ENCODE measurements at places on chromosomes 1 and 21. TPM values are rescaled to one million over a fixed set of nuclear protein-coding genes. Genes with fewer than 3 reads are reported as not detected.

DNA sequence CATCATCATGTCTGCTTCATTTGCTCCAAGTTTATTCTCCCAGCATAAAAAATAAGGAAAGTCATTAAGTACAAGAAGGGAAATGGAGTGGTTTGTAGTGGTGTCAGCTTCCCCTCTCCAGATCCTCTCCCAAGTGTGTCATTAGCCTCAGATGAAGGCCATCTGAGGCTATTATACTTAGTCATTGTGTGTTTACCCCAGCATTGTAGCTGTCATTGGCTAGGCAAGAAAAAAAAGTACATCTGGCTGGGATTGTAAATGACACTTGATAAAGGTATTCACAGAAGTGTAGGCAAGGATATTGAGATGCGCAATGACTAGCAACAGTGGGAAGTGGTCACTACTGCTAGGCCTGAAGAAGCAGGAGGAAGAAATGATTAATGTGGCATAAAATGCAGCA lies 316.9 kb upstream of the SGIP1 start:
- no peak for DNase-seq

GRCh38 chr1:85297855-85298629 lies 21.6 kb upstream of the BCL10 start:
- DNase-seq: no peak

- no peak for DNase-seq
These were observed 74.9 kb downstream of the JAK1 start for GRCh38 chr1:64891448-64891825.

DNA sequence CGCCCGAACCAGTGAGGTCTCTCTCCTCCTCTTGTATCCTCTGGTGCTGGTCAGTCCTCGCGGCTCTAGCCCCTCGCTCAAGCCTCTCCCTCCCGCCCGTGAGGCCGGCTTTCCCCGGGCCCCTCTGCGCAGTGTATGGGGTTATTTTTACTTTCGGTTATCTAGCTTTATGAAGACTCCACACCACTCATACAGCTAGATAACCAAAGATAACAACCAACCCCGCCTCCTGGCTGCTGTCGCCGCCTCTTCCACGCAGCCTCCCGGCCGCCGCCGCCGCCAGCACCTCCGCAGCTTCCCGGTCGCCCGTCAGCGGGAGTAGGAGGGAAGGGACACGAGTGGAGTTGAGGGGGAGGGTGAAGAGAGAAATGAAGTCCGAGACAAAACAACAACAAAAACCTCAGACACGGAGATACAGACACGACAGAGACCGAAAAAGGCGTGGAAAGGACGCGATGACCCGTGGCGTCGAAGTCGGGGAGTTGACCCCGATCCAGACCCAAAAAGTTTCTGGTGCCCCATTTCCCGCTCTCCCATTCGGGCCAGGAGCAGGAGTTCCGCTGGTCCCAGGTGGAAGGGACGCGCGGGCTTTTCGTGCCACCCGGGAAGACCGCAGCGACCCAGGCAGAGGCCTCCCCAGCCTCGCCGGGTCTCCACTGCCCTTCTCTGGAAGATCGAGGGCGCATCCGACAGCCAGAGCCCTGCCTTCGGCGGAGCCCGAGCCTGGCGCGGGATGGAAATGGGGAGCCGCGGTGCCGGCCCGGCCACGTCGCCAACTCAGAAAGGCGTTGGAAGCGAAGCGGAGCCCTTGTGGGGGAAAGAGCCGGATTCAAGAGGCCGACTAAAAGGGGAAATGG lies 51.4 kb downstream of the RHBG start:
- peak; percentile 43 for DNase-seq

- DNase-seq: peak; percentile 90
These were observed at the start of gene ZNF695 for GRCh38 chr1:247007511-247008405. TSS of gene ZNF695 (minus strand) at chr1:247008057. CDS start at chr1:247007908, 149 bp downstream.

DNA sequence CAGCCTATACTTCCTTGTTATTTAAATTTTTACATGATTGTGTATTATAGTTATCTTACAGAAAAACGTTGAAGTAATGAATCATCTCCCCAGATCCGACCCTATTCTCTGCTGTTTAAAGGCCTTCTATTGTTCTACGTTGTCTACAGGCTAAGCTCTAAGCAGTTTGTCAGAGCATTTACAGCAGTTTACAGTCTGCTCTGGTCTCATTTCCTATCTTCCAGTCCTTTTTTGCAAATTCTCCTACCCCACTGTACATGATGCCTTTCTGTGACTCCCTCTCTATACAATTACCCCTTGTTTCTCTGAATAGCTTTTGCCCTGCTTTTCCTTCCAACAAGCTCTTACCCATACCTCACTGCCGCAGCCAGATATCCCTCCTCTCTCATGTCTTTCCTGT lies 319.2 kb upstream of the FMN2 start:
- no peak for DNase-seq

DNA sequence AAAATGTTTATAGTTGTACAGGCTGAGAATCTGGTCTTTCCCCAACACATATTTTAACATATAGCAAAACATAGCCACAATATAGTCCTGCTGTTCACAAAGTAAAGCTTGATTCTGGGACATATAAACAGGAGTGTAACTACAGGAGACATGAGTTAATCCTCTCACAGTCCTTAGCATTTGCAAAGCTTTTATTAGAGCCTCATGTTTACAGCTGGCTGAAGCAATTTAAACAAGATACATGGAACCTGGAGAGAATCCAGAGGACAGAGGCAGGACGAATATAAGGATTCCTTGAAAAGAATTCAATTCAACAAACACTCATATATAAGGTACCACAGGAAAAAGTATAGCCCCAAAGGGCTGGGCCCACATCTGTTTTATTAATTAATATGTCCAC lies 163.4 kb downstream of the ADGRL4 start:
- DNase-seq: no peak

DNA sequence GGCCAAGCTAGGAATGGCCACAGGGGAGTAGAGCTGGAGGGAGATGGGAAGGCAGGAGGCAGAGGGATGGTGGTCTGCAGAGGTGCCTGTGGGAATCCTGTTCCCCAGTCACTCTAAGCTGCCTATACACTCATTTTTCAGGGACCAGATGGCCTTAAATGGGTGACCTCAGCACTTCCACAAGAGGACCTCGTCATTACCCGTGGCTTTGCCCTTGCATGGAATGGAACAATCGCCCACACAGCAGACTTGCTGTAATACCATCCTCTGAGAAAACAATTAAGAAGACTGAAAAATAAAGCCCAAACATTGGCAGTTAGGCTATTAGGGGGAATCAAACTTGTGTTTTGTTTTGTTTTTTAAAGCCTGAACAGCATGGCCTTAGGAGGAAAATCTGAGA lies 12.9 kb upstream of the TNN start:
- DNase-seq: no peak

DNA sequence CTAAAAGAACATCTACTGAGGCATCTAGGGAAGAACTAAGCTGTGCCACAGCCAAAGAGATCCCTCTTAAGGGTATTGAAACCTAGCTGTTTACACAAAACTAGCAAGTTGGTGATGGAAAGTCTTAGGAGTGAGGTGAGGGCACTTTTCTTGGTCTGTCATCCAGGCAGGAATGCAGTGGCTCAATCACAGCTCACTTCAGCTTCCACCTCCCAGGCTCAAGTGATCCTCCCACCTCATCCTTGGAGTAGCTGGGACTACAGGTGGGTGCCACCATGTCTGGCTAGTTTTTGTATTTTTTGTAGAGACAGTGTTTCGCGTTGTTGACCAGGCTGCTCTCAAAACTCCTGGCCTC lies 2.4 kb downstream of the PLEKHO1 start:
- DNase-seq: no peak

DNA sequence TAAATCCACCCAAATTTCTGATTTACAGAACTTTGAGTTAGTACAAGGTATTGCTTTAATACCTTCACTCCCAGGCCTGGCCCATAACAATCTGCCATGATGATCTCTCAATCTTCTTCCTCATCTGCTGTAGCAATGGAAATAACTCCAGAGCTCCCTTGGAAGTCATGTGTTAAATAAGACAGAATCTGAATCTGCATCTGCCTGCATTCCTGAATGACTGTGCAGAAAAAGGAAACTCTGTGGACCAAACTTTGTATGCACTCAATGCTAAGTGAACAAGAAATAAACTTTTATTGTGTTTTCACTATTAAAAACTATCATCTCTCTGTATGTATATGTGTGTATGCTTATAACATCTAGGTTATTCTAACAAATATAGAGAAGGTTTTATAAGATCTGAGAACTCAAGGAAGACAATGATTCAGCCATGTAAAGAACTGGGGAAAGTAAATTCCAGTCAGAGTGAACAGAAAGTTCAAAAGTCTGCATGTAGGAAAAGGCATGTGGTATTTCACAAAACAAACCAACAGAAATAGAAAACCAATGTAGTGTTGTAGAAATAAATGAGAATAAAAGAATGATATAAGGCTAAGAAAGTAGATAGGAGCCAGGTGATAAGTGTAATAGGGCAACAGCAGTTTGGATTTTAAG lies 390.2 kb downstream of the USH2A start:
- DNase-seq: no peak

- no peak for DNase-seq
These were observed 50.2 kb upstream of the SCCPDH start for GRCh38 chr1:246674049-246674448.

DNA sequence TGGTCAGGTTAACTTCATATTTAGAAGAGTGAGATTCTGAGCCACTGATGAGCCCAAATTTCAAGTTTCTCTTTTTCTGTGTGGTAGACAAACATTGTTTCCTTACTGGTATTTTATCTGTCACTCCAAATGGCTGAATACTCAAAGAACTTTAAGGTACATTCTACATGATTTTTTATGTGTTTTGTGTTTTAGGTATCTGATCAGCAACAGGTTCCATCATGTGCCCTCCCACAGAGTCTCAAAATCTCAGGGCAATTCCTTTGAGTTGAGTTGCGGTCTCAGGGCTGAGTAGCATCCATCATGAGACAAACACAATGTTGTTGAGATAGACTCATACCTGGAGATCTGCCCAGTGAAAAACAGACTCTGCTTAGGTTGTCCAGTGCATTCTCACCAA lies 14.7 kb upstream of the CEP350 start:
- no peak for DNase-seq

DNA sequence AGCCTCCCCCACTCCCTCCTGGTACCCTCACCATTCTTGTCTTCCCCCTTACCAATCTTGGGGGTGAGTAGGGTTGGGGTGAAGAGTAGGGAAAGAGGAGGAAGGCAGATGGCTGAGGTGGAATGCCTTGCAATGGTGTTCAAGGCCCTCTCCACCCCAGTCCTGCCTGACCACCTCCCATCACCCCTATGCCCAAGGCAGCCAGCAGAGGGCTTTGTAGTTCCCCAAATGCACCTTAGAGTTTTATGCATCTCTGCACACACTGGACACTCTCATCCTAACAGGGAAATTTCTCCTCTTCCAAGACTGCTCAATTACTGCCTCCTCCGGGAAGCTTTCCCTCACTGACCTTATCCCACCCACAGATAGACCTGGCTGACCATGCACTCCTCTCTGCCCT lies 15.4 kb downstream of the KIF17 start:
- no peak for DNase-seq

The SMPDL3B gene
- 3.3 TPM for total RNA-seq

The FAM229A gene
- total RNA-seq: 8.5 TPM

The COL6A2 gene
- 378 TPM for total RNA-seq

The MMEL1 gene
- total RNA-seq: not detected

The KIF17 gene
- 1.8 TPM for total RNA-seq

The C1QA gene
- not detected for total RNA-seq

Data from endothelial cell (in vitro differentiated cells).